ENCODE measurements at places on chromosomes 7 and 10.

DNA sequence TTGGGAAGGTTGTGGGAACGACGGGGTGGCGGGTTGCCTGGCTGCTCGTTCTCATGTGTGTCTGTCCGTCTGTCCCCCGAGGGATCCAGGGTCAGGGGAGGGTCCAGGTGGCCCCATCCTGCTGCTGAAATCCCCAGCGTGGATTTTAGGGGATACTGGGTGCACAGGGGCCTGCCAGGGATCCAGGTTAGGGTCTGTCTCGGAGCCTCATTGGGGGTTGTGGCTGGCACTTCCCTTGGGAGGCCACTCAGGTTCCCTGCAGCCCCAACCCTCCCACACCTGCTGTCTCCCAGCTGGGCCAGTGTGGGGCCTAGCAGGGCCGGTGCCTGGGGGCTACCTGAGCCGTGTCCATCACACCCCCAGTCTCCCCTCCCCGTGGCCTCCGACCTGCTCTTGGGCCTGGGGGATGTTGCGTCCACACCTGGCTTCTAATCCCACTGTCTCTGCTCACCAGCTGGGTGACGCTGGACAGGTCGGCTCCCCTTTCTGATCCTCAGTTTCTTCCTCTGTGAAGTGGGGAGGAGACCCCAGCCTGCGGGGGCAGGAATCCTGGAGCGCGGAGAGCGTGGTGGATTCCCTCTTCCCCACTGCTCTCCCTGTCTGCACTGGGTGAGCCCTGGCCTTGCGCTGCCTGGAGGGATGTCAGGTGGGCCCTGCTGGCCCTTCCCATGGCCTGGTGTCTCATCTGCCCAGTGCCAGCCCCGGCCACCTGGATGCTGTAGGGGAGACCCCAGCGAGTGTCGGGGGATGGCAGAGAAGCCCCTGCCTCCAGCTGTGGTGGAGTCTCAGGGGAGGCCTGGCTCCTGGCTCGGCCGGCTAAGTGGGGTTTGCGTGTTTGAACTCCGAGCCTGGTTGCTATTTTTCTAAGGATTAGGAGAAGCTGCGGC lies 81.6 kb downstream of the UNCX start:
- DNase-seq = no peak

GRCh38 chr7:52537051-52537450 lies 498.4 kb upstream of the POM121L12 start:
- no peak for DNase-seq

DNA sequence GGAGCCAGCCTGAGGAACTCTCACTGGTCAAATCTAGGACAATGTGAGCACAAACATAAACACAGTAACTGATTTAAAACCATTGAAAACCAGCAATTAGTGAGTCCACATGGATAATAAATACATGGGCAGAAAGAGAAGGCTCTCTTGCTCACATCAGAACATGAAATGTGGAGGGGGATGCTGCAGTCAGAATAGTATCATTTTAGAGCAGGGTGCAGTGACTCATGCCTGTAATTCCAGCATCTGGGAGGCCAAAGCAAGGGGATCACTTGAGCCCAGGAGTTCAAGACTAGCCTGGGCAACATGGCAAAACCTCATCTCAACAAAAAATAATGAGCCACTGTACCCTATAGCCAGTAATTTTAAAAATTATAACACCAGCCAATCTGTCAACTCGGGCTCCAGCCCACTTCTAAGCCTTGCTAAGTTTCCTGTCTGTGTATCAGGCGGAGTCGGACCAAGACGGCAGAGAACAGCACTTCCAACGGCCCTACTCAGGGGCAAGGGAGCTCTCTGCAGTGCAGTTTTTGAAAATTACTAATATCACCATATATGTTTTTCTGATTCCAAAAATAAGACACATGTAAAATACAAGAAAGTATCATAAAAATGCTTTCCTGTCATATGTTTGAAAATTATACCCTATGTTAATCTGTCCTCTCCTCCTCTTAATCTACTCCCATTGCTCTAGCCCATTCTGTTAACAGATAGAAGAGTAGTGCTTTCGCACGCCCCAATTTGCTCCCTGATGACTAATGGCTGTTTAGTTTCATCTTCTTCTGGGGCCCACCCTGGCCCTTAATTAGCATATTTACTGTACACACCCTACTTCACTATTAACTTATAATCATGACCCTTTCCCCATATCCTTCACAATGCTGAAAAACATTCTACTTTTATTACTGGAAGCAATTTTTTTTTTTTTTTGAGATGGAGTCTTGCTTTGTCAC lies 17.1 kb downstream of the URGCP start:
- DNase-seq = no peak

DNA sequence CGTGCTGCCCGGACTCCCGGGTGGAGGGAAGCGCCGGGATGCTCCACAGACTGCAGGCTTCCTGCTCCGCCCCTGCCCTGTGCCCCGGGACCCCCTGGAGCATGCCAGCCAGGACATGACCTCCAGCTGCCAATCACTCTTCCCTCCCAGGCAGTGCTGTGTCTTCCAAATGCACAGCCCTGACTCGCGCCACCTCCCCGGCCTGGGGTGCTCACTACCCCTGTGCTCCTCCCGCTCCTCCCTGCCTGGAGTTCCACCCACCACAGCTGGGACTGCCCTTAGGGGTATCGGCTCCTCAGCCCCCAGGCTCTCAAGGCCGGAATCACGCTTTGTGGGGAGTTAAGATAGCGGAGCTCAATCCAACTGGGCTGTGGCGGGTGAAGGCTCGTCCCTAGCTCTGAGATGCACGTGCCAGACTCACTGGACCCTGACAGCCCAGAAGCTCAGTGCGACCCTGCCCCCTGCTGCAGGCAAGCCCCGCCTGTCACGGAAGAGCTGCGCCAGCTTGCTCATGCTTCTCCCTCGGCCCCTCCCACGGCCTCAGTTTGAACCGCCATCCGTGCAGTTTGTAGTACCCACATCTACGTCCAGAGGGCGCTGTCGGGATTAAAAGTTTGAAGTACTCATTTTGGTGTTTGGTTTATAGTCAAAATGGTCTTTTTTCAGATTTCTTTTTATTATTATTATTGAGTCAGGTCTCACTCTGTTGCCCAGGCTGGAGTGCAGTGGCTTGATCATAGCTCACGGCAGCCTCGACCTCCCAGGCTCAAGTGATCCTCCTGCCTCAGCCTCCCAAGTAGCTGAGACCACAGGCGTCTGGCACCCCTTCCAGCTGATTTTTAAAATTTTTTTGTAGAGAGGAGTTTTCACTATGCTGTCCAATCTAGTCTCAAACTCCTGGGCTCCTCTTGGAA lies 142.5 kb upstream of the TCERG1L start:
- DNase-seq = no peak

GRCh38 chr10:124875596-124875995 lies 66.3 kb upstream of the ZRANB1 start:
- no peak for DNase-seq

DNA sequence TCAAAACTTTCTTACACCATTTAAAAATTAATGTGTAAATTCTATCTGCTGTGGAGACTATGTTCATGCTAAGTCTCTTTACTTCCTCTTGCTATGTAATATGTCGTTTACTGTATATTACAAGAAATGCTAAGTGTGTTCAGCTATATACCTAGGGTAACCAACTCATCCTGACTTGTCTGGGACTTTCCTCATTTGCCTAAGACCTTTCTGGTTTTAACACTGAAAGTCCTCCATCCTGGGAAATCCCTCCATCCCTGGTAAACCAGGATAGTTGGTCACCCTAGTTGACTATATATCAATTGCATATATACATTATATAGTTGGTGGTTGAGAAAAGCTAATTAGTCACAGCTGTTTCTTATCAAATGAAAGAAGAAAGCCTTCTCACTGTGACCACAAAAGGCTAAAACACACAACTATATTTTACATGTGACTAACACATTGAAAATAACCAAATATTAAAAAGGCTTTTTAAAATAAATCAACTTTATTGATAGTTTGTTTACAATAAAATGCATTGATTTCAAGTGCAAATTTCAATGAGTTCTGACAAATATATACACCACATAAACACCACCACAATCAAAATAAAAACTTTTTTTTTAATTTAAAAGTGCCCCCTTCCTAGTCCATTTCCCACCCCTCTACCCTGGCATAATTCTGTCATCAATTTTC lies 167.7 kb upstream of the INHBA start:
- no peak for DNase-seq

GRCh38 chr10:124510759-124511158 lies 49.1 kb downstream of the LHPP start:
- no peak for DNase-seq

GRCh38 chr7:117323851-117324711 lies 1.2 kb upstream of the WNT2 start:
- DNase-seq = no peak

DNA sequence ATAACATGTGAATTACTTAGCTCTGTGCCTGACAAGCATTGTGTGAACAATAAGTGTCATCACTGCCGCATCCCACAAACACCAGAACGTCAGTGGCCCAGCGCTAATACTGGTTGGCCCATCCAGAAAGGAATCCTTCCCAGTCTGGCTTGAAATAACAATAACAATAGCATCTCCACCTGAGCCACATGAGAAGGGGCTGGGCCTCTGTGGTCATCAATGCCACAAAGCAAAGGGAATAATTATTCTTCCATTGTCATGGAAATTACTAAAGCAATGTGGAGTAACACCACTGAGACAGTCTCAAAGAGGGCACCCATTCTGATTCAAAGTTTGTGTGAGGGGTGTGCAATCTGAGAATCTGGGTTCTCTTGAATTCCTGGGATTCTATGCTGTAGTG lies 105.7 kb upstream of the INHBA start:
- DNase-seq = no peak

- no peak for DNase-seq
Observed at GRCh38 chr10:67629461-67629971, 66.5 kb downstream of the CTNNA3 start.

GRCh38 chr7:121872831-121873288 lies at the start of gene PTPRZ1:
PTPRZ1 (plus strand) TSS chr7:121873161; CDS start chr7:121873500, 339 bp downstream.
- DNase-seq = no peak

- DNase-seq = no peak
Observed at GRCh38 chr10:60209874-60210570, 179.7 kb downstream of the ANK3 start.

GRCh38 chr7:30511973-30512662 lies 7.5 kb upstream of the GGCT start:
- no peak for DNase-seq
